Fibroblast of villous mesenchyme (primary cell): ENCODE measurements at places on chromosomes 7 and 10. TPM values are rescaled to one million over a fixed set of nuclear protein-coding genes. Genes with fewer than 3 reads are reported as not detected.

DNA sequence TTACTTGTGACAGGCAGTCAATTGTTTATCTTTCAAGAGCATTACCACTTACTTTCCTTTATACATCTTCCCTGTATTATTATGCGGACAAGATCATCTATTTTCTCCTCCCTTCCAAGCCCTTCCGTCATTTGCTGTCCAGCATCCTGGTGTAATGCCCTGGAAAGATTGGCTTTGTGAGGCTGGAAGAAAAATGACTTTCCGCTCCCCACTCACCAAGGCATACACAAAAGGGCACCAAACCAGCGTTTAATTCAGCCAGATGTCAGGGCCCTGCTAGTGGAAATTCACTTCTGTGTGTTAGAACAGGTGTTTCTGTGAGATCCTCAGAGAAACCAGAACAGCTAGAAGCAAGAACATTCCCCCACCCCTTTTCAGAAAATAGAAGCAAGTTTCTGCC, 128.1 kb upstream of the NANOS1 start:
- DNase-seq, result no peak

GRCh38 chr10:65838811-65839210, 1087.0 kb upstream of the LRRTM3 start:
- no peak for DNase-seq

DNA sequence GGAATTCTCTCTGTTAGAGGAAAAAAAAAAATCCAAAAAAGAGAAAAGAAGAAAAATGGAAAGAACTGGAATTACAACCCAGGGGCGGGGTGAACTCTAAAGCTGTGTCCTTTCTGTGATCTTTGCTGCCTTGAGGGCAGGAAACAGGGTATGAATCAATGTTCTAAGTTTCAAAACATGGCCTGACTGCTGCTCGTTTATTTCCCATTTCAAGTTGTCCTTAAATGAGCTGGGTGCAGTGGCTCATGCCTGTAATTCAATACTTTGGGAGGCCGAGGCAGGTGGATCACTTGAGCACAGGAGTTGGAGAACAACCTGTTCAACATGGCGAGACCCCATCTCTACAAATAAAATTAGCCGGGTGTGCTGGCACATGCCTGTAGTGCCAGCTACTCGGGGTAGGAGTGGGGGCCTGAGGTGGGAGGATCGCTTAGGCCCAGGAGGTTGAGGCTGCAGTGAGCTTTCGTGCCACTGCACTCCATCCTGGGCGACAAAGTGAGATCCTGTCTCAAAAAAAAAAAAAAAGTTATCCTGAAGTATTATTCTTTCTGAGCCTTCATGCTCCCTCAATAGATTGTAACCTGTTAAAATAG, 24.7 kb upstream of the TFAM start:
- peak; percentile 41 for DNase-seq

SEMA4G gene
- total RNA-seq, result 0.43 and 0.64 TPM in 2 replicates

GRCh38 chr10:24215603-24216002, 6.7 kb downstream of the KIAA1217 start:
- DNase-seq, result no peak

OIT3 gene
- under 0.01 TPM in 1 of 2 replicates, not detected in the other for total RNA-seq

PFKFB3 gene
- 26.1 and 44.9 TPM in 2 replicates for total RNA-seq

- peak; percentile 52 for DNase-seq
These were observed 90.1 kb upstream of the NANOS1 start for GRCh38 chr10:118939211-118940007.

GRCh38 chr7:128421384-128421783, 11.6 kb upstream of the IMPDH1 start:
- DNase-seq, result no peak

DNA sequence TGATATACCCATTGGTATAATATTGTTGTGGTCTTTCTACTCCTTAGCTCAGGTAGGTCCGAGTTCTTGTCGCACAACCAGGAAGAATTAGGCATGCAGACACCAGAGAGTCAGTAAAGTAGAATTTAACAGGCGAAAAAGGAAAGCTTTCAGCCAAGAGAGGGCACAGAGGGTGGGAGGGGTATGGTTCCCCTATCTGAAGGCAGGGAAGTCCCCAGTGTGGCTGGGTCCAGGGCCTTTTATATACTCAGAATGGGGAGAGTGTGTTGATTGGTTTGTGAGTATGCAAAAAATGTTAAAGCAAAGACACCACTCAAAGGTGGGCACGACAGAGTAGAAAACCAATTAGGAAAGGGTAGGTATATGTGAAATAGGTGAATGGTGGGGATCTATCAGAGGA, 53.9 kb downstream of the IMMP2L start:
- no peak for DNase-seq

DNA sequence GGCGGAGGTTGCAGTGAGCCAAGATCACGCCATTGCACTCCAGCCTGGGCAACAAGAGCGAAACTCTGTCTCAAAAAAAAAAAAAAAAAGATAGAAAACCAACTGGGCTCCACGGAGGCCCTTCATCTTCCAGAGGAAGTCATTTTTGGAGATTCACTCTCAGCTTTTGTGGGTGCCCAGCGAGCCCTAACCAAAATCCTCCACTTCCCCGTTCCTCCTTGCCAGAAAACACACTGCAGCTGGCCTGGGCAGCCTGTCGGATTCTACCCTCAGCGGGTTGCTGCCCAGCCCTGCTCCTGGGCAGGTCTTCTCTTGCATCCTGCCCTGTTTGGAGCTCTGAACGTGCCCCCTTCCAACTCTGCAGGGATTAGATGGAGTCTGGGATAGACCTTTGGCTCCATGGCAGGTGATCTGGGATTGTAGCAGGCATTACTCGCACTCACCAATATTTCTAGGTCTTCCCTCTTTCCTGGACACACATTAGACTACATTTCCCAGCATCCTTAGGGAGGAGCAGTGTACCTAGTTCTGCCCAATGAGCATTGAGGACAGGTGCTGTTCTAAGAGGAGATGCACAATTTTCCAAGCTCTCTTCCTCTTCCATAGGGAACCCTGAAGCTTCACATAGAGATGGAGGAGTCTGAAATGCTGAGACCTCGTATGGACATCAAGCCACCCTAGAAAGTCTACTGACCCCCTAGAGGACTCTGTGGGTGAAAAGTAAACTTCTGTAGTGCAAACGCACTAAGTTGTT, 4.6 kb downstream of the GRID2IP start:
- DNase-seq, result no peak

ABCC2 gene
- total RNA-seq, result 0.32 and 0.43 TPM in 2 replicates

DNA sequence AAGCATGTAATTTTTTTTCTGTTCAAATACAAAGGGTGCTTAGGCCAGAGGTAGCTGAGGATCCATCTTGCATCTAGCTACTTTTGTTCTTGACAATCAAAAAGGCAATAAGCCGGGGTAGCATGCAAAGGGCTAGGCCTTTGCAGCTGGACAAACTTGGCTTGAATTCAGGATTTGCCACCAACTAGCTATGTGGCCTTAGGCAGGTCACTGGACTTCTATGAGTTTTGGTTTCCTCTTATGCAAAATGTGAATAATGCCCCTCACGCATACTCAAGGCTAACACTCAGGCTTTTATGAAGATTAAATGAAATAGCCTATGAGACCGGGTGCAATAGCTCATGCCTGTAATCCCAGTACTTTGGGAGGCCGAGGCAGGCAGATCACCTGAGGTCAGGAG, 19.3 kb downstream of the GFRA1 start:
- no peak for DNase-seq

DNA sequence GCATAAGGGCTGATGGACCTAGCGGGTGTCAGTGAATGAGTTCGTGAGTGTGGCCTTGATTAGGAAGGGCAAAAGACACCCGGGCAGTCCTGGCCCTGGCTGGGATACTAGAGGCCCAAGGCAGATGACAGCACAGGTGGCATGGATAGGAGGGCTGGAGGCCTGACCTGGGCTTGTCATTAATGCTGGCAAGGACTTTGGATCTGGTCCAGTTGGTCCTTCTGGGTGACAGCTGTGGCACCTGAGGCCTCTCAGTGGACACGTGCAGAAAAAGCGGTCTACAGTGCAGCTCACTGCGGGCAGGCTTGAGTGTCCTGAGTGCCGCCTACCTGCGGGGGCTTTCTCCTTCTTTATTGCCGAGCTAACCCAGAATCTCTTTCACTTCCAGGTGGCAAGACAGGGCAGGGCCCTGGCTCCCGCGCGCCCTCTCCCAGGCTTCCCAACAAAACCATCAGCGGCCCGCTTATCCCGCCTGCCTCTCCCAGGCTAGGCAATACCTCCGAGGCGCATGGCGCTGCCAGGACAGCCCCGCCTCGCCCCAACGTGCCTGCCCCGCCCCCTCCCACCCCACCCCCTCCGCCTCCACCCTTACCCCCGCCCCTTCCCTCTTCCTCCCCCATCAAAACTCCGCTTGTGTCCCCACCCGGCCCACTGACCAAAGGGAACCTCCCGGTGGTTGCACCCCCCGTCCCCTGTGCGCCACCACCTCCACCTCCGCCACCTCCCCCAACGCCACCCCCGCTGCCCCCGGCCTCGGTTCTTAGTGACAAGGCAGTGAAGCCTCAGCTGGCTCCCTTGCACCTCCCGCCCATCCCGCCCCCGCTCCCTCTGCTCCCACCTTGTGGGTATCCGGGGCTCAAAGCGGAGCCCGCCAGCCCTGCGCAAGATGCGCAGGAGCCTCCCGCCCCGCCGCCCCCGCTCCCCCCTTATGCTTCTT, 77.4 kb downstream of the WIPF3 start:
- no peak for DNase-seq

TUBAL3 gene
- total RNA-seq, result not detected in 2 replicates

OR6B1 gene
- total RNA-seq, result under 0.01 TPM in 1 of 2 replicates, not detected in the other

DNA sequence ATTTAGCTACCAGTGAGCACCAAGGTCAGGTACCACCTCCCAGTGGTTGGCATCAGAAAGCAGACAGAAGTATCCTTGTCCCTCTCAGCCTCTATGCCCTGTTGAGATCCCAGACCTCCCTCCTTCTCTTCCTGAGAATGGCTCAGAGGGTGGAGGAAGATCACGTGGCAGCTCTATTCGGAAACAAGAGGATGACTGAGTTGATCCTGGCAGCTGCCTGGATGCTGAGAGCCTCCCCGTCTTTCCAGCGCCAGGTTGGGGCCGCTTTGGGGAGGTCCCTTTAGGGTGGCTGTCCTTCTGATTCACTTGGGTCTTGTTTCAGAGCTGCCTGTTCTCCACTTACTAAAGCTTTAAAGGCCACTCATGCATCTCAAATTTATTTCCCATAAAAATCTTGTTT, 36.9 kb upstream of the NPFFR1 start:
- no peak for DNase-seq

SSC4D gene
- total RNA-seq, result 0.43 and 0.64 TPM in 2 replicates

DNA sequence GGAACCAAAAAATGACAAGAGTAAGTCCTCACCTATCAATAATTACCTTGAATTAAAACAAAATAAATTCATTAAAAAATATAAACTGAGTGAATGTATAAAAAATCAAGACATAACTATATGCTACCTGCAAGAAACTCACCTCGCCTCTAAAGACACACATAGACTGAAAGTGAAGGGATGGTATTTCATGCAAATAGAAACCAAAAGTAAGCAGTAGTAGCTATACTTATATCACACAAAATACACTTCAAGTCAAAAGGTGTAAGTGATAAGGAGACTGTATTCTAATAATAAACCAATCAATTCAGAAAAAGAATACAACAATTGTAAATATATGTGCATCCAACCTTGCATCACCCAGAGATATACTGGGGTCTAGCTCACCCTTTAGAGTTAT, 332.6 kb downstream of the SH2D4B start:
- no peak for DNase-seq

- no peak for DNase-seq
These were observed 75.7 kb upstream of the SFMBT2 start for GRCh38 chr10:7486528-7486927.

NFE2L3 gene
- total RNA-seq, result 6.1 and 6.9 TPM in 2 replicates

DNA sequence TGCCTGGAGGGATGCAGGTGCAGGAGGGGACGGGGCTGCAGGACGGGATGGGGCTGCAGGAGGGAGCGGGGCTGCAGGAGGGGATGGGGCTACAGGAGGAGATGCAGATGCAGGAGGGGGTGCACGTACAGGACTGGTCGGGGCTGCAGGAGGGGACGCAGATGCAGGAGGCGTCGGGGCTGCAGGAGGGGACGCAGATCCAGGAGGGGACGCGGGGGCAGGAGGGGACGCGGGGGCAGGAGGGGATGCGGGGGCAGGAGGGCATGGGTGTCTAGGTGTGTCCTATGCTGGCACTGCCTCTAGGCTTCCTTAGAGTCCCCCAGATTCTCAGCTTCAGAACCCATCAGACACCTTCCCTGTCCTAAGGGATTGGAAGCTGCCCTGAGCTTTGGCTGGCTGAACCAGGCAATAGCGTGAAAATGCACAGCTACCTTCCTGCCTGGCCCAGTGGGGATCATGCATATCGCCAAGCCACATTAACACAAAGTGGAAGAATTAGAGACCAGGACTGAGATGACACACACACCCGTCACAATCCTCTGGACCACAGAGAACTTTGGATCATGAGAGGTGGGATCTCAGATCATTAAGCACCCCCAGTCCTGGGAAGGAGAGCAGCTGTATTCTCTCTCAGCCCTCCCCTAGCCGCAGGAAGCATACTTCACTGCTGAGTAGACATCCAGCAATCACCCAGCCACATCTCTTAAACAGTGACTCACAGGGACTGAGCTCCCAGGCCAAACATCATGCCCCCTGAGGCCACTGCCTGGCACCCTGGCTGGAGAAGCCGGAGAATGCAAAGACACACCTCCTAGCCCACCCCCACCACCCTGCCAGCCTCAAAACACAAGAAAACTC, 67.3 kb downstream of the VWA2 start:
- DNase-seq, result peak; percentile 96

FRG2B gene
- total RNA-seq, result under 0.01 TPM in 1 of 2 replicates, not detected in the other

DNA sequence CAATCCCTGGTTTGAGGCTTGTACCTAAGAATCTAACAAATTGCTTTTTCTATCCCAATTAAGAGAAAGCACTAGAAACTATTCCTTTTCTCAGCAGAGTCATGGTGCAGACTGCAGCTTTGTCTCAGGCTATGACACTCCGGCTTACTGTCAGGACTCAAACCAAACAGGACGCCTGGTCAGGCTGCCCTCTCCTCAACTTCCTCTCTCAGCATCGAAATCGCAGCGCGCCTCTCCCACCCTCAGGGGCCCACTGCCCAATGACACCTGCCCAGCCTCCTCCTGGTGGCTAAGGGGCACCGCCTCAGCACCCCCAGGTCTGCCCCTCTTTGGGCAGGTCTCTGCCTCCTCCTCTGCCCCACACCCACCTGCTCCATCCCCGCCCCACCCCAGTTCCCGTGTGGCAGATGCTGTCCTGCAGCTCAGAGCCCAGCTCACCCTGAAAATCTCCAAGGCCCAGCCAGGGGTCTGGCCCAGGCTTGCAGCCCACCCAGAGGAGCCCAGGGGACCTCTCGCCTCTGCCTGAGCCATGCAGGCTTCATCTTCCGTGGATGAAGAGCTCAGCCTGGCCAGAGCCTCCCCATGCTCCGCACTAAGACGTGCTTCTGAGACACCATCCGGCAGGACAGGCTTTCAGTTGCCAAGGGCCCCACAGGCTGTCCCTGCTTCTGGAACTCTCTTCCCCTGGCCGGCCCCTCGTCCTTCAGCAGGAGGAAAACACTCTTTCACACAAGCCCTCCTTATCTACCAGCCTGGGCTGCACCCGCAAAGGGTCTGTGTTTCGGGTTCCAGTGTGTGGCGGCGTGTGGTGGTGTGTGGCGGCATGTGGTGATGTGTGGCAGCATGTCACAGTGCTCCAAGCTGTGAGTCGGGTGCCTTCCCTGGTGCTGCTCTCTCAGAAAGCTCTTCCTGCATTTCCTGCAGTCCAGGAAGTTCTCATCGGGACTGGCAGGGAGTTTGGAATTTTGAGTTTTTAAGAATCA, 16.4 kb upstream of the PTPRN2 start:
- DNase-seq, result no peak
